Muscle of leg (tissue), 16 donors: ENCODE measurements at places on chromosomes 2 and 18. TPM values are rescaled to one million over a fixed set of nuclear protein-coding genes. Genes with fewer than 3 reads are reported as not detected.
A peak's percentile ranks its signal among the peaks of the same experiment; 100 is the strongest.

Gene ICA1L
- 11.4 TPM for polyA plus RNA-seq

Gene UXS1
- 31.2 TPM for polyA plus RNA-seq

Gene MAP2
- 7.5 TPM for polyA plus RNA-seq

Gene CGREF1
- polyA plus RNA-seq: 2.2 TPM

Gene KDSR
- polyA plus RNA-seq: 27.4 TPM

Gene MBD1
- 40.6 TPM for polyA plus RNA-seq

Gene LIMS4
- 4.5 TPM for polyA plus RNA-seq

Gene TMEM17
- polyA plus RNA-seq: 1.3 TPM

- no peaks in the 10 kb centered on the region for H3K4me1 ChIP-seq
- H3K27ac ChIP-seq: no peak overlapping the region
- H3K36me3 ChIP-seq: no peaks in the 10 kb centered on the region
- H3K27me3 ChIP-seq: peaks cover 20% of the 10 kb centered on the region
- no peak for DNase-seq
Observed at GRCh38 chr2:9941996-9942390, 9.5 kb upstream of the GRHL1 start.

DNA sequence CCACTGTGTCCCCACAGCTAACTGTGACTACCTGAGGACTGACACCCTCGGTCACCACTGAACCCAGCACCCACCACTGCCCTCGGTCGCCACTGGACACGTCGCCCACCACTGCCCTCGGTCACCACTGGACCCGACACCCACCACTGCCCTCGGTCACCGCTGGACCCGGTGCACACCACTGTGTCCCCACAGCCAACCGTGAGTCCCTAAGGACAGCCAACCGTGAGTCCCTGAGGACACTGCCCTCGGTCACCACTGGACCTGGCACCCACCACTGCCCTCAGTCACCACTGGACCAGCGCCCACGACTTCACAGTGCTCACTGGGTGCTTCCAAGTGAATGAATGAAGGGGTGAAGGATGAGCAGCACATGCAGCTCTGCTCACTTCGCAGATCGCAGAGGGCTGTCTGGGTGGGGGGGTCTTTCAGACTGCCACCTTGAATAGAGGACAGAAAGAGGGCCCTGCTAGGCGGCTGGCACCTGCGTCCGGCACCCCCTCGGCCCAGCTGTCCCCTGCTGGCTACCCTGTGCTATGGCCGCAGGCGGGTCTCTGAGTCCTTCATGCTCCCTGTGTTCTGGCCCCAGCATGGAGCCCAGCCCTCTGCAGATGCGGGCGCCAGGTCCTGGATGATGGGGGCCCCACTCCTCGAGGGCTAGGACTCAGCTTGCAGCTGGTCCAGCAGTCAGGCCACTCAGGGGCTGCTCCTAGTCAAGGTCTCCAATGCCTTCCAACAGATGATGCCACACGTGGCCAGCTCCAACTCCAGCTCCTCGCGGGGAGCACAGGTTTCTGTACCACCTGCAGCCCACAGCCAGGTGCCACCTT lies 51.4 kb upstream of the GPC1 start:
- peak overlapping the region; percentile 35 for H3K27ac ChIP-seq
- no peak overlapping the region for H3K4me3 ChIP-seq
- H3K36me3 ChIP-seq: no peaks in the 10 kb centered on the region
- no peaks in the 10 kb centered on the region for H3K27me3 ChIP-seq
- DNase-seq: no peak
- peaks cover 40% of the 10 kb centered on the region for H3K4me1 ChIP-seq

- H3K4me1 ChIP-seq: peaks cover 37% of the 10 kb centered on the region
- DNase-seq: no peak
Observed at GRCh38 chr2:174009488-174010223, 44.5 kb upstream of the SP3 start.

DNA sequence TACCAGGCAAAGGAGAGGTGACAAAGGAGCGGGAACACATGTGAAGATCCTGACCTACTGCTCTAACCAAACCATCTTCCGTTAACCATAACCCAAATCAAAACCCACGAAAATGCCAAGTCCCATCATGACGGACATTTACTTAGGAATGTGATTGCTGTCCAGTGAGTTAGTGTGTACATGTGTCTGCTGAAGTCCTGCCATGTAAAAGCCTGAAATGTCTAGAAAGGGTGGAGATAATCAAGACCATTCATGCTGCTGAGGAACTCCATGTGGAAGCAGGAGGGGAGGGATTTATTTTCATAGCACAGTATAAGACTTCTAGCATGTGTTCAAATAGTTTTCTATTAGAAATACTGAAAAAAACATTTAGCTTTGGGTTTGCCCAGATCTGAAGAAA lies 137.0 kb upstream of the BOD1L2 start:
- H3K4me1 ChIP-seq: no peaks in the 10 kb centered on the region
- H3K36me3 ChIP-seq: no peaks in the 10 kb centered on the region
- H3K4me3 ChIP-seq: no peak overlapping the region
- H3K27me3 ChIP-seq: no peaks in the 10 kb centered on the region
- no peak for DNase-seq

DNA sequence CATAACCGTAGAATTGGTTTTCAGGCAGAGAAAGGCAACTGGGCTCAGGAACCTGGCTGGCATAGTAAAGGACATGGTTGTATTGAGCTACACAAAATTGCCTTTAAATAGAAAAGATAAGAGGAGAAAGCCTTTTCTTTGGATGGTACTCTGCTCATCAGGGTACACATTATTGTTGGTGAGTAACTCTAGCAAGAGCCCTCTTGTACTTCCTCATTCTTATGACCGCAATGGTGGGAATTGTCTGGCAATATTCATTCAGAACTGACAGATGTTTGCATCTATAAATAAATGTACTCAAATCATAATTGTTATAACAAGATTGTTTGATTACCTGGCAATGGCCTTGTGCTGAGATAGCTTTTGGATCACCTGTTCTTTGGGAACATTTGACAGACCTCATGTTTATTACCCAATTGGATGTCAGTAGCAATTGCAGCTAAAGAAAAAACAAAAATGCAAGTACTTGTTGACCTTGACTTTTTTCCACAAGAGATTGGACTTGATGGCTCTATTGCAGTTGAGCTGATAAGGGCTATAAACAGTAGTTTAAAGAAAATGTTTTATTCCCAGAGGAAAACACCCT lies 43.9 kb downstream of the MEIS1 start:
- no peak overlapping the region for H3K27ac ChIP-seq
- H3K36me3 ChIP-seq: peaks cover 3% of the 10 kb centered on the region
- no peak for DNase-seq

GRCh38 chr2:219484343-219485200 lies 14.1 kb upstream of the GMPPA start:
- H3K4me3 ChIP-seq: peak overlapping the region; percentile 33
- no peak overlapping the region for H3K27ac ChIP-seq
- H3K4me1 ChIP-seq: peaks cover 44% of the 10 kb centered on the region
- peaks cover 51% of the 10 kb centered on the region for H3K36me3 ChIP-seq

DNA sequence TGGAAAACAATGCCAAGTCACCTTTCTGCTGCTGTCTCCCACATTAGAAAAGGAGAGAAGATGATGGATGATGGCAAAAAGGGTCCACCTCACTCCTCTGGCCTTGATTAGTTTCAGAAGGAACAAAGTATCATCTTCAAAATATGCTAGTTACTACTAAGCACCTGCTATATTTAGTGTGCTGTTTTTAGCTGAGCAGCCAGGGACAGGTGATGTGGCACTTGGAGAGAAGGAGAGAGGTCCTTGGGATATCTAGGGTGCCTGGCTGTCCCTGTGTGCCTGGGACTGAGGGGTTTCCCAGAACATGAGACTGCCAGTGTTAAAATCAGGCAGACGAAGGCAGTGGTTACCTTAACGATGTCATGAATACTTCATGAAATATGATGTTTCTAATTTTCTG lies 235.5 kb upstream of the NT5C1B start:
- no peak overlapping the region for H3K4me3 ChIP-seq
- peaks cover 2% of the 10 kb centered on the region for H3K4me1 ChIP-seq
- no peaks in the 10 kb centered on the region for H3K36me3 ChIP-seq
- H3K27ac ChIP-seq: no peak overlapping the region
- no peaks in the 10 kb centered on the region for H3K27me3 ChIP-seq

DNA sequence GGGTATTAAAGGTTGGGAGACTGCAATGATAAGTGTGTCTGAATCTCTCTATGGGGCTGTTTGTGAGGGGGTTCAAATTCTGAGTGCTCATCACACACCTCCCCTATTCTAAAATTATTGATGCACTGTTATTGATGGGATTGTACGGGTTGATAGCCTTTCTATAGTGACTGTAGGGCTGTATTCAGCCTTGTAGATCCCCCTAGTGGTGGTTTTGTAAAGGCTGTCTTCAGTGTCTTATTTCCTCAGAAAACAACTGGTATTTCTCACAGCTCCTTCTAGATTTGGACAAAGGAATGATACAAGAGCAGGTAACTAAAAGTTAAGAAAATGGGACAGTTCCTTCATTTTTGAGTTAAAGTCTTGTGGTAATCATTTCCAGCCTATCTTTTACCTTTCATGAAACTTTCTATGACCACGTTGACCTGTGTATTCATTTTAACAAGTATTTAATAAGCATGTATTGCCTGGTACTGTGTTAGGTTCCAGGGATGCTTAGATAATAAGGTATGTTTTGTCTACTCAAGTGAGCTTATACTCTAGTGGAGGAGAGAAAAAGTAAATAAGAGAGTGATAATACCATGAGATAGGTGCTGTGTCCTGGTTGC lies 21.2 kb downstream of the SMAD4 start:
- H3K4me3 ChIP-seq: no peak overlapping the region
- H3K27me3 ChIP-seq: no peaks in the 10 kb centered on the region
- no peaks in the 10 kb centered on the region for H3K4me1 ChIP-seq
- H3K36me3 ChIP-seq: peaks cover 9% of the 10 kb centered on the region
- H3K27ac ChIP-seq: no peak overlapping the region

GRCh38 chr2:102486941-102487702 lies 14.1 kb downstream of the SLC9A4 start:
- no peak overlapping the region for H3K27ac ChIP-seq
- no peak overlapping the region for H3K4me3 ChIP-seq
- H3K27me3 ChIP-seq: no peaks in the 10 kb centered on the region
- H3K36me3 ChIP-seq: no peaks in the 10 kb centered on the region
- DNase-seq: no peak

DNA sequence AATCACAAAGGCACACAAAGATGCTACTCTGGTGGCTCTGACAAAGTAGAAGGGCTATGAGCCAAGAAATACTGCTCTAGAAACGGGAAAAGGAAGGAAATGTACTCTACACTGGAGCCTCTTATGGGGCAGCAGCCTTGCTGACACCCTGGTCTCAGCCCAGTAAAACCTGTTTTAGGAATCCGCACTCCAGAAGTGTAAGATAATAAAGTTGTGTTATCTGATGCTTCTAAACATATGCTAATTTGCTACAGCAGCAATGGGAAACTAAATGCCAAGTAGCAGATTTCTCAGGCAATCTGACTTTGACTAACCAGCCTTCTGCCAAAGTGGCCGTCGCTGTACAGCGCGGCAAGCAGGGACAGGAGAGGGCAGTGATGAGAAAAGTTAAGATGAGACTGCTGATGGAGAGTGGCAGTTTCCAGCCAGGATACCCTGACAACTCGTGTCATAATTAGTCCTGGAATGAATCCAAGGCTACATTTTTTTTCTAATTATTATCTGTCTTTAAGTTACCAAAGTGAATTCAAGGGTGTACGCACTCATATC lies 99.0 kb downstream of the NETO1 start:
- no peaks in the 10 kb centered on the region for H3K27me3 ChIP-seq
- no peaks in the 10 kb centered on the region for H3K4me1 ChIP-seq
- H3K4me3 ChIP-seq: no peak overlapping the region
- no peaks in the 10 kb centered on the region for H3K36me3 ChIP-seq
- H3K27ac ChIP-seq: no peak overlapping the region
- no peak for DNase-seq

DNA sequence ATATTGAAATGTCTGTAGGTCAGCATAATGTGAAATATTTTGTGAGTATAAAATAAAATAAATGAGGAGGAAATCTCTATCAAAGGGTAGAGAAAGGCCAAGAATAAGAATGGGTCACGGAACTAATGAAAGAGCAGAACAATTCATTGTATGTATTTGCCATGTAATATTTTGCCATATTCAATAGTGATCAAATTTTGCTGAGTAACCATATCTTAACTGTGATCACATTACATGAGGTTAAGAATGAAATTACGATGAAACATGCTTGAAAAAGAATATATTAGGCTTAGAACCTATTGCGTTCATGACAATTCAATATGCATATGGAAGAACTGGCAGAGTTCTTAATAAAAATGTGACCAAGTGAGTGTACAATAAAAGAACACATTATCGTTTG lies 437.2 kb upstream of the NRXN1 start:
- H3K36me3 ChIP-seq: no peaks in the 10 kb centered on the region
- DNase-seq: no peak
- H3K27ac ChIP-seq: no peak overlapping the region

- H3K27ac ChIP-seq: no peak overlapping the region
- no peak overlapping the region for H3K4me3 ChIP-seq
- peaks cover 2% of the 10 kb centered on the region for H3K4me1 ChIP-seq
Observed at GRCh38 chr2:215773728-215774127, 239.6 kb downstream of the MREG start.

DNA sequence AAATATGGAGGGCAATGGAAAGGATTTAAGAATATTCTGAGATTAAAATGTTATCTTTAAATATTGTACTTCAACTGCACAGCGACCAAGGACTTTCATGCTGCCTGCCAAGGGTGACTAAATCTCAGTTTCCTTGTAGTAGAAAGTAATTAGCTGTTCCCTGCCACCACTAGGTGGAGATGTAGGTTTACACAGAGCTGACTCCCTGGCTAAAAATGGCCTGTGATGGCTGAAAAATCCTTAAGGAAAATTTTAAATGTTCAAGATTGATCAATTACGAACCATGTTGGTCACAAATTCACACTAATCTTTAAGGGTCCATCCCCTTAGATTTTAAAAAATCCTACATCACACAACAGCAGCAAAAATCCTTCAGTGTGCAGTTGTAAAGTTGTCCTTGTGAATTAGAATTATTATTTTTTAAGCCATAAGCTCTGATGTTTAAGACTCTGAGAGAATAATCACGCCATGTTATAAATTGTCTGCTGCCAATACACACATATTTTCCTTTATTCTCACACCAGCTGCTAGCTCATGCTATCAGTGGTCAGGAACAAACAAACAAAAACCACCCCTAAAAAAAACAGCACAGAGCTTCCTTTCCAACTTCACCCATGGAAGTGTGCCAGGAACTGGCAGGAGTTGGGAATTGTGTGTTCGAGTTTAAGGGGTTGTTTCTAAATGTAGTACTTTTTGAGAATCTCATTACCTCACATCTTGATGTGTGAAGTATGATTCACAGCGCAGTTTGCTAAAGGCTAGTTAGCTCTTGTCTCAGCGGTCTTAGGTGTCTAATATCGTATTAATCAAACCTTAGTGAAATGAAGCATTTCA lies 399.8 kb downstream of the TMEM182 start:
- H3K4me1 ChIP-seq: no peaks in the 10 kb centered on the region
- no peak overlapping the region for H3K27ac ChIP-seq
- DNase-seq: peak; percentile 72
- no peak overlapping the region for H3K4me3 ChIP-seq
- peaks cover 2% of the 10 kb centered on the region for H3K27me3 ChIP-seq
- no peaks in the 10 kb centered on the region for H3K36me3 ChIP-seq

GRCh38 chr2:130767408-130767775 lies 12.1 kb downstream of the AMER3 start:
- no peaks in the 10 kb centered on the region for H3K27me3 ChIP-seq
- no peak overlapping the region for H3K4me3 ChIP-seq
- no peaks in the 10 kb centered on the region for H3K36me3 ChIP-seq
- DNase-seq: no peak
